Transverse colon (tissue), 4 donors: ENCODE measurements at places on chromosomes 12 and 14. TPM values are rescaled to one million over a fixed set of nuclear protein-coding genes. Genes with fewer than 3 reads are reported as not detected.

SLC8A3 gene
- total RNA-seq = 0.27 TPM

CEP128 gene
- total RNA-seq = 4.2 TPM

GXYLT1 gene
- 3.6 TPM for total RNA-seq

GPR84 gene
- total RNA-seq = not detected

GRIP1 gene
- 7.8 TPM for total RNA-seq

NDUFB1 gene
- 434 TPM for total RNA-seq

NKX2-1 gene
- not detected for total RNA-seq

PTPRQ gene
- not detected for total RNA-seq

CEBPE gene
- not detected for total RNA-seq

HECTD1 gene
- 111 TPM for total RNA-seq

OR10P1 gene
- total RNA-seq = not detected

RHEBL1 gene
- not detected for total RNA-seq

AKAP3 gene
- total RNA-seq = not detected

RNASE3 gene
- not detected for total RNA-seq

AMHR2 gene
- not detected for total RNA-seq

CD69 gene
- not detected for total RNA-seq

NRIP2 gene
- 0.32 TPM for total RNA-seq

TEX52 gene
- not detected for total RNA-seq

TAS2R20 gene
- total RNA-seq = 2.6 TPM

PTPRO gene
- 0.75 TPM for total RNA-seq
